ENCODE measurements at places on chromosomes 16 and 17. TPM values are rescaled to one million over a fixed set of nuclear protein-coding genes. Genes with fewer than 3 reads are reported as not detected.

The ITGB3 gene
- total RNA-seq, result 2.5 TPM

The DNAI2 gene
- total RNA-seq, result not detected

GRCh38 chr17:80129006-80129565 lies 17.8 kb downstream of the EIF4A3 start:
- H3K27ac ChIP-seq, result no peak overlapping the region
- H3K36me3 ChIP-seq, result peaks cover 12% of the 10 kb centered on the region
- DNase-seq, result no peak

The CYBA gene
- 51.8 TPM for total RNA-seq

The HBA1 gene
- not detected for total RNA-seq

DNA sequence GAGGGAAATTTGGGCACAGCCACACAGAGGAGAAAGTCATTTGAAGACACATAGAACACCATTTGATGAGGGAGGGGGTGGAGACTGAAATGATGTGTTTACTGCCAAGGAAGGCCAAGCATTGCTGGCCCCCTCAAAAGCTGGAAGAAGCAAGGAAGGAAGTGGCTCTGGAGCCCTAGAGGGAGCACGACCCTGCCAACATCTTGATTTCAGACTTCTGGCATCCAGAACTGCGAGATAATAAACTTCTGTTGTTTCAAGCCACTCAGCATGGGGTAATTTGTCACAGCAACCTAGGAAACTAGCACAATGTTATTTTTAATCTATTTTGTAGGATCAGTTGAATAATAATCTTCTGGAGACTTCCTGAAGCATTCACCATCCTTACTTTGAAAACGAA lies 314.8 kb upstream of the GOT2 start:
- no peaks in the 10 kb centered on the region for H3K36me3 ChIP-seq
- H3K27me3 ChIP-seq, result no peaks in the 10 kb centered on the region
- peaks cover 13% of the 10 kb centered on the region for H3K4me1 ChIP-seq
- no peak overlapping the region for H3K27ac ChIP-seq

The OSGIN1 gene
- total RNA-seq, result 1.3 TPM

DNA sequence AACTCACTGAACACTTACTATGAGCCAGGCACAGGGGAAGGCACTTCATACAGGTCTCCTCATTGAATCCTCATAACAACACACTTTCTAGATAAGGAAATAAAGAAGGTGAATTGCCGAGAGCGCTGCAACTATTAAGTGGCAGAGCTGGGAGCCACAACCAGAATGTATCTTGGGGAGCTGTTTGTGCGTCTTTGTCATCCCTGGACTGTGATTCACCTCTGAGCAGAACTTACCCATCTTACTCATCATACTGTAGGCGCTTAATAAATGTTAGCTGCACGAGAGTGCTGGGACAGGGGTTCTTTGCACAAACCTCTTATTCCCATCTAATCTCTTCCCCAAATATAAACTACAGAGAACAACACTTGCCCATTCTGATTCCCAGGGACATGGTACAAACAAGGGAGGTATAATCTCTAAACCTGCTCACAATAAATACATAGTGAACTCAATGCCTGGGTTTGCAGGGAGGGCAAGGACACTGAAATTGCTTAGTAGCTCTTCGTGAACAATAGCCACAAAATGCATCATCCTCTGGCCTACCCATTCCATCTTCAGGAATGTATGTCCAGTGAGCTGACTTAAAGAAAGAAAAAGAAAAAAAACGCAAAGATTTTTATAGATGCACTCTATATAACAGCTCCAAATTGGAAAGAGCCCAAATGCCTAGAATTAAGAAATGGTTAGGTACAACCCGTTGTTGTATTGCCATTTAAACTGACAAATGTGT lies 43.0 kb downstream of the MYO18A start:
- no peak for DNase-seq
- peaks cover 4% of the 10 kb centered on the region for H3K36me3 ChIP-seq
- no peak overlapping the region for H3K27ac ChIP-seq
- no peaks in the 10 kb centered on the region for H3K27me3 ChIP-seq
- no peak overlapping the region for H3K4me3 ChIP-seq

The EFCAB13 gene
- 2.7 TPM for total RNA-seq

DNA sequence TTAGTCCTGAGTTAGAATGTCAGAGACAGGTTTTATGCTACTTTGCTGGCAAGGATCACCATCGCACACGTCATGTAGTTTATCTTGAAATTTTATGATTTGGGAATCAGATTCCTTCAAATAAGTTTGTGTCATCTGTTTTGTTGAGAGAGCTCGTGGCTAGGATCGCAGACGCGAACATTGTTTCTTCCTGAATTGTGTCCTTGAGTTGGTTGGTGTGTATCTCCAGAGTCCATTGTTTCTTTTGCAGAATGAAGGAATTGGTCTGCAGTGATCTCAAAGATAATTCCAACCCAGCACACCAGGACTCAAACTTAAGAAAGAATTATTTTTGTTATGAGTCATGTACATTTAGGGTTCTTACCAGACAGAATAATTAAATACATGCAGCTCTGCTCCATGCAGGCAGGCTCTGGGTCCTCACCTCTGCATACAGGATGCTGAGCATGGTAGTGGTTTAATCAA lies 51.6 kb downstream of the PRKCA start:
- peak overlapping the region; percentile 49 for H3K4me3 ChIP-seq
- H3K4me1 ChIP-seq, result peaks cover 70% of the 10 kb centered on the region
- H3K27ac ChIP-seq, result peak overlapping the region; percentile 84
- H3K36me3 ChIP-seq, result no peaks in the 10 kb centered on the region

DNA sequence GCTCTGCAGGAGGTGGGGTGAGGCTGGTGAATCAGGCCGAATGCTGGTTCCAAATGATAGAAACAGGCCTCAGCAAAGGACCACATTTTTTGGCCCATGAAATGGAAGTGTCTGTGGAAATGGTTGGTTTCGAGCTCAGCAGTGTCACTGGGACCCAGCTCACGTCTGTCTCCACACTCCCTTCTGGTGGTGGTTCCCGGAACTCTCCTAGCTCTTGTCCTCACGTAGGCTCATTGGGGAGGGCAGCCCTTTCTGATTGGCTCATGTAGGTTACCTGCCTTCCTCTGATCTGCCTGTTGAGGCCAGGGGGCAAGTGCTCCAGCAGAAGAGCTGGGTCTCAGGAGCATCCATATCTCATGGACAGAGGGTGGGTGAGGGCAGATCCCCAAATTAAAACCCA lies 4.0 kb downstream of the ALG1 start:
- peaks cover 21% of the 10 kb centered on the region for H3K36me3 ChIP-seq
- no peaks in the 10 kb centered on the region for H3K27me3 ChIP-seq
- DNase-seq, result no peak
- H3K4me1 ChIP-seq, result peaks cover 16% of the 10 kb centered on the region
- no peak overlapping the region for H3K27ac ChIP-seq
- no peak overlapping the region for H3K4me3 ChIP-seq

The GUCY2D gene
- total RNA-seq, result not detected

- DNase-seq, result no peak
- H3K27me3 ChIP-seq, result peaks cover 29% of the 10 kb centered on the region
- H3K27ac ChIP-seq, result no peak overlapping the region
- H3K36me3 ChIP-seq, result no peaks in the 10 kb centered on the region
- peak overlapping the region; percentile 18 for H3K4me3 ChIP-seq
Observed at GRCh38 chr16:29877266-29877961, 14.4 kb upstream of the CDIPT start.

DNA sequence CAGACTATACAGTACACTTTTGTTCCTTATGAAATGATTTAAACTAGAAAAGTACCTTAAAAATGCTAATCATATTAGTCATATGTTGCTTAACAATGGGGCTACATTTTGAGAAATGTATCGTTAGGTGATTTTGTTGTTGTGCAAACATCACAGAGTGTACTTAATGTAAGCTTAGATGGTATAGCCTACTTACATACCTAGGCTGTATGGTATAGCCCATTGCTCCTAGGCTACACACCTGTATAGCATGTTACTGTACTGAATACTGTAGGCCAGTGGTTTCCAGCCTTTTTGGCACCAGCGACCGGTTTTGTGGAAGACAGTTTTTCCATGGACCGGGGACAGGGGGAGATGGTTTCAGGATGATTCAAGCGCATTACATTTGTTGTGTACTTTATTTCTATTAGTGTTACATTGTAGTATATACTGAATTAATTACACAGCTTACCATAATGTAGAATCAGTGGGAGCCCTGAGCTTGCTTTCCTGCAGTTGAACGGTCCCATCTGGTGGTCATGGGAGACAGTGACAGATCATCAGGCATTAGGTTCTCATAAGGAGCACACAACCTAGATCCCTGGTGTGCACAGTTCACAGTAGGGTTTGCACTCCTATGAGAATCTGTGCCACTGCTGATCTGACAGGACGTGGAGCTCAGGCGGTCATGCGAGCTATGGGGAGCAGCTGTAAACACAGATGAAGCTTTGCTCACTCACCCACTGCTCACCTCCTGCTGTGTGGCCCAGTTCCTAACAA lies 35.0 kb upstream of the MRC2 start:
- no peaks in the 10 kb centered on the region for H3K27me3 ChIP-seq
- H3K27ac ChIP-seq, result peak overlapping the region; percentile 63
- DNase-seq, result no peak
- no peak overlapping the region for H3K4me3 ChIP-seq
- H3K4me1 ChIP-seq, result peaks cover 19% of the 10 kb centered on the region

The MMP25 gene
- 3.6 TPM for total RNA-seq

DNA sequence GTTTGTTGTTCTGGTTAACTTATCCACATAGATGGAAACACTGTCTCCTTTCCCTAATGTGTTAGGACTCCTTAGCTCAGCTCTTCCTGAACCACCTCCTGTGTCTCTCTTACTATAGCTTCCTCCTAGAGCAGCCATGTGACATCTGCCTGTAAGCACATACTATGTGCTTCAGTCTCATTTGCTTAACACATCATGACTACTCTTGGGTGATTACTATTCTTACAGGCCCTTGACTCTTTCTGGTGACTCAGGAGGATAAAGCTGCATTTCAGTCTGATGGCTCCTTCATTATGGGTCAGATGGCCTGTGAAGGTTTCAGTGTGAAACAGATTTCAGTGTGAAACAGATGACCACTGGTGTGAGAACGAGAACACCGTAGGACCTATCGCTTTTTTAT lies 320 bp upstream of the KRTAP4-2 start:
- no peaks in the 10 kb centered on the region for H3K4me1 ChIP-seq
- no peak overlapping the region for H3K27ac ChIP-seq
- no peak overlapping the region for H3K4me3 ChIP-seq
- no peaks in the 10 kb centered on the region for H3K36me3 ChIP-seq
- no peaks in the 10 kb centered on the region for H3K27me3 ChIP-seq
- DNase-seq, result no peak

The C17orf50 gene
- not detected for total RNA-seq

DNA sequence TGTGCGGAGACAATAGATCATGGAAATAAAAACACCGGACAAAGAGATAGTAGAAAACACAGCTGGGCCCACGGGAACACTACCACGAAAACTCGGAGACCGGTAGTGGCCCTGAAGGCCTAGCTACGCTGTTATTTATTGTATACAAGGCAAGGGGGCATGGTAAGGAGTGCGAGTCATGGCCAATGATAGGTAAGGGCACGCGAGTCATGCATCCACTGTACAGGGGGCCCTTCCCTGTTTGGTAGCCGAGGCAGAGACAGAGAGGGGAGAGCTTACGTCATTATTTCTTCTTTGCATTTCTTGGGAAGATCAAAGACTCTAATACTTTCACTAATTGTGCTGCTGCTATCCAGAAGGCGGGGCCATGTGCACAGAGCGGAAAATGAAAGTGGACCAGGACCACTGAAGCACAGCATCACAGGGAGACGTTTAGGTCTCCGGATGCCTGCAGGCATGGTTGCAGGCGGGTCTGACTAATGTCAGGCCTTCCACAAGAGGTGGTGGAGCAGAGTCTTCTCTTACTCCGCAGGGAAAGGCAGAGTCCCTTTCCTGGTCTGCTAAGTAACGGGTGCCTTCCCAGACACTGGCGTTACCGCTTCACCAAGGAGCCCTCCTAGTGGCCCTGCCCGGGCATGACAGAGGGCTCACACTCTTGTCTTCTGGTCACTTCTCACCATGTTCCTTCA lies 74.4 kb upstream of the ARL4D start:
- no peak overlapping the region for H3K4me3 ChIP-seq
- DNase-seq, result no peak
- no peaks in the 10 kb centered on the region for H3K27me3 ChIP-seq
- H3K4me1 ChIP-seq, result peaks cover 7% of the 10 kb centered on the region
- no peaks in the 10 kb centered on the region for H3K36me3 ChIP-seq

The CCL1 gene
- total RNA-seq, result not detected

DNA sequence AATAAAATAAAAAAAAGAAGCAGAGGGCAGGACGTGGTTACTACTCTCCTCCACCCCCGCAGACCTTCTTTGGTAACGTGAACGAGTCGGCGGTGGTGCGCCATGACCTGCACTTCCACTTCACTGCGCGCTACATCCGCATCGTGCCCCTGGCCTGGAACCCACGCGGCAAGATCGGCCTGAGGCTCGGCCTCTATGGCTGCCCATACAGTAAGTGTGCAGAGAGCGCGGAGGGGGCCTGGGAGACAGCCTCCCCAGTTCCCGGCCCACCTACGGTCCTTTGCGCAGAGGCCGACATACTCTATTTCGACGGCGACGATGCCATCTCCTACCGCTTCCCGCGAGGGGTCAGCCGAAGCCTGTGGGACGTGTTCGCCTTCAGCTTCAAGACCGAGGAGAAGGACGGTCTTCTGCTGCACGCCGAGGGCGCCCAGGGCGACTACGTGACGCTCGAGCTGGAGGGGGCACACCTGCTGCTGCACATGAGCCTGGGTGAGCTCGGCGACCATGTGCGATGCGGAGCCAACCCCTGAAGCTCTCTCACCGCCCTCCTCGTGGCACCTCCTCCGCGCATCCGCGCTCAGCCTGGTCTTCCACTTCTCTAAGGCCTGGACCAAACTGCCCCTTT lies 2.7 kb downstream of the CNTNAP1 start:
- H3K4me3 ChIP-seq, result no peak overlapping the region
- DNase-seq, result no peak
- no peak overlapping the region for H3K27ac ChIP-seq
- no peaks in the 10 kb centered on the region for H3K27me3 ChIP-seq
- peaks cover 29% of the 10 kb centered on the region for H3K4me1 ChIP-seq

- no peak overlapping the region for H3K27ac ChIP-seq
- DNase-seq, result no peak
- no peak overlapping the region for H3K4me3 ChIP-seq
- H3K36me3 ChIP-seq, result no peaks in the 10 kb centered on the region
- peaks cover 60% of the 10 kb centered on the region for H3K27me3 ChIP-seq
Observed at GRCh38 chr17:79395545-79395944, 215.3 kb downstream of the RBFOX3 start.

- no peak for DNase-seq
- no peaks in the 10 kb centered on the region for H3K4me1 ChIP-seq
- H3K4me3 ChIP-seq, result no peak overlapping the region
Observed at GRCh38 chr16:86347090-86347489, 163.2 kb upstream of the FOXF1 start.

GRCh38 chr16:65855171-65856145 lies 511.0 kb upstream of the CDH5 start:
- H3K36me3 ChIP-seq, result no peaks in the 10 kb centered on the region
- DNase-seq, result no peak
- no peak overlapping the region for H3K4me3 ChIP-seq
